ENCODE measurements at places on chromosomes 3 and 15.

- no peak for DNase-seq
Measured at GRCh38 chr3:7700539-7700938, 801.1 kb upstream of the LMCD1 start.

GRCh38 chr3:20510396-20510795 lies 324.4 kb upstream of the SGO1 start:
- DNase-seq: no peak

DNA sequence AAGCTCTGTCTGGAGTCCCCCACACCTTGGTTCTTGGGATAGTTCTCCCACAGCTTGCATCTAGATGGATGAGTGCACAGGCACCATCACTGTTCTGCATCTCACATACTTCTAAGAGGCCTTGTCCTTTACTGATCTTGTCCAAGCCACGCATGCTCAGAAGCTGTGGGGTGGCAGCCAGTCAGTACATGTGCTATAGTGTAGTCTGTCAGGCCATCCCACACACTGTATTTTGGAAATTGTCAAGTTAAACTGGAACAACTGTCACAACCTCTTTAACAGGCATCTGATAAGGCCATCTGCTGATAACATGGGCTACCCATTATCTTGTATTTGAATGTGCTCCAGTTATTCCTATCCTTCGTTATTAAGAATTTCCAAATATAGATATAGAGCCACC lies 296.5 kb upstream of the AZI2 start:
- no peak for DNase-seq

- DNase-seq: no peak
Measured at GRCh38 chr3:192364316-192364715, 363.0 kb downstream of the FGF12 start.

DNA sequence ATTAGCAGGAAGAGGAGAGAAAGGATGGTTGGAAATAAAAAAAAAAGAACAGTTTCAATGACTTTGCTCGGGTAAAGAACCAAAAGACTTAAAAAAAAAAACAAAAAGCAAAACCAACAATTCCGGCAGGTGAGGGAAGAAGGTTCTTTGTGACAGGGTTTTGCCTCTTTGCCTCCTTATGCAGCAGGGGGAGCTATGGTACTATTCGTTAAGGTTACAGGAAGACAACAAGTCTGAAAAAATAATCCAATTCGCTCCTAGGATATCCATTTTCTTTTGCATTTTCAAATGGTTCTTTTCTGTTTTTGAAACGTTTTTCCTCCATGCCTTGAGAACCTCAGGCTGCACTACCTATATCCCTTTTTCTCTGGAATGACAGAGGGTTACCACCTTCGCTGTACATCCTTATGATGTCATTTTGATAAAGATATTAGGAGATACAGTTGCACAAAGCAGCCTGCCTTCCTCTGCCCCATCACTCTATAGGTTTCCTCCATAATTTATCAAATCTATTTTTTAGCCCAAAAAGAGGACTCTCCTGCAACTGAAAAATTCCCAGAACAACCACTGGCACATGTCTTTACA lies 55.0 kb downstream of the CFAP20DC start:
- DNase-seq: peak; percentile 54
